ENCODE measurements at places on chromosomes 1 and 21.
A peak's percentile ranks its signal among the peaks of the same experiment; 100 is the strongest.

- no peak for DNase-seq
Observed at GRCh38 chr1:205032508-205032907, 10.5 kb upstream of the CNTN2 start.

DNA sequence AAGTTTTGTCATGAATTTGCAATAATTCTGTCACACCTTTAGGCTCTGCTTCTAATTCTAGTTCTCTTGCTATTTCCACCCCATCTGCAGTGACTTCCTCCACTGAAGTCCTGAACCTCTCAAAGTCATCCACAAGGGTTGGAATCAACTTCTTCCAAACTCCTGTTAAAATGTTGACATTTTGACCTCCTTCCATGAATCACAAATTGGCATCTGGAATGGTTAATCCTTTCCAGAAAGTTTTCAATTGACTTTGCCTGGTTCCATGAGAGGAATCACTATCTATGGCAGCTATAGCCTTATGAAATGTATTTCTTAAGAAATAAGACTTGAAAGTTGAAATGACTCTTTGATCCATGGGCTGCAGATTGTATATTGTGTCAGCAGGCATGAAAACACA lies 19.7 kb upstream of the SFT2D2 start:
- peak; percentile 24 for DNase-seq

GRCh38 chr1:158121604-158122254 lies 59.0 kb upstream of the CD1D start:
- DNase-seq = peak; percentile 57

GRCh38 chr1:204802401-204803175 lies 68.1 kb upstream of the NFASC start:
- no peak for DNase-seq

- DNase-seq = no peak
Observed at GRCh38 chr1:29417971-29418370, 181.6 kb downstream of the PTPRU start.
